ENCODE measurements at places on chromosomes 1 and 21.

GRCh38 chr1:26102119-26102518 is 9.5 kb upstream of the PDIK1L start:
- no peak for DNase-seq

DNA sequence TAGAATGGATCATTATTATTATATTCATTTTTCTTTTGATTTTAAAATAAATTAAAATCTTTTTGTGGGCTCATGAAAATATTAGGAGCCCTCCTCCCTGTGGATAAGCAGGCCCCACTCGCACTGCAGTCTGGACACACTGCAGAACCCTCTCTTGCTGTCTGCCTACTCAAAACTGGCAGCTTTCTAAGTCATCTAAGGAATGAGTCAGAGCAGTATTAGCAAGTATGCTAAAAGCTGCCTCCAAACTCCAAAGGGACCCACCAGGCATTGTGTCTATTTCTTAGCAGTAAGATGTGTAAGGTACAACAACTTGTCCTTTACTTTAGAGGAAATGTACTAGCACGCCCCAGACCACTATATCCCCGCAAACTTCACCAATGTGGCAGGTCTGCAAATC is 108.8 kb downstream of the SYF2 start:
- no peak for DNase-seq

- no peak for DNase-seq
Measured at GRCh38 chr1:200856716-200857357, 15.9 kb upstream of the GPR25 start.

- DNase-seq = no peak
Measured at GRCh38 chr1:58852731-58853485, 69.1 kb upstream of the JUN start.

GRCh38 chr1:155979597-155980343 is 1.4 kb upstream of the ARHGEF2 start:
- DNase-seq = no peak

GRCh38 chr1:54798769-54799641 is 2.1 kb downstream of the TTC22 start:
- DNase-seq = no peak

- DNase-seq = no peak
Measured at GRCh38 chr1:151720974-151721787, at the start of gene RIIAD1. TSS of gene RIIAD1 (plus strand) at chr1:151721522. CDS start at chr1:151721537, 15 bp downstream.

DNA sequence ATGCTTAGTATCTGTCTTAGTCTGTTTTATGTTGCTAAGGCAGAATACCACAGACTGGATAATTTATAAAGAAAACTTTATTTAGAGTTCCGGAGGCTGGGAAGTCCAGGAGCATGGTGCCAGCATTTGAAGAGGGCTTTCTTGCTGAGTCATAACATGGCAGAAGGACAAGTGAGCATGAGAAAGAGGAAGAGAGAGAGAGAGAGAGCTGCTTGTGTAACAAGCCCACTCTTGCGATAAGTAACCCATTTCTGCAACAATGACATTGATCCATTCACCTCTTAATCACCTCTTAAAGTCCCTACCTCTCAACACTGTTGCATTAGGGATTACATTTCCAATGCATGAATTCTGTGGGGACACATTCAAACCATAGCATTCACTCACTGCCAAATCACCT is 11.7 kb upstream of the MYOCOS start:
- DNase-seq = no peak

DNA sequence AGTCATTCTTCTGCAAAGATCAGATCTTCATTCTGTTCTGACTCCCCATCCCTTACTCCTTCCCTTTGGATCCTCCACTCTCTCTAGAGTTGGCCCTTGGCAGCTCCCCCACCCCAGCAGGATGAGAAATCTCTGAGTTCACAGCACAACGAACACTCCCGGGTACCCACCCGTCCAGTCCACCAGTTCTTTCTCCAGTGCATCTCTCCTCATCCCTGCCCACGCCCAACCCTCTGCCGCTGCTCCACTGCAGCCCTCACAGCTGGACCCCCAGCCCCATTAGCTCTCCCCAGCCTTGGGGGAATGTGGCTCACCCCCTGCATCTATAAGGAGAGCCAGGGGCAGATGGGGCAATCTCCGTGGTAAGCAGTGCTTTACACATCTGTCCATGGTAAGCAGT is 125.7 kb downstream of the MATN1 start:
- DNase-seq = no peak

Data from cerebellar nuclear complex (tissue), 1 donor.